ENCODE measurements at places on chromosomes 5 and 9. TPM values are rescaled to one million over a fixed set of nuclear protein-coding genes. Genes with fewer than 3 reads are reported as not detected.
A peak's percentile ranks its signal among the peaks of the same experiment; 100 is the strongest.

DNA sequence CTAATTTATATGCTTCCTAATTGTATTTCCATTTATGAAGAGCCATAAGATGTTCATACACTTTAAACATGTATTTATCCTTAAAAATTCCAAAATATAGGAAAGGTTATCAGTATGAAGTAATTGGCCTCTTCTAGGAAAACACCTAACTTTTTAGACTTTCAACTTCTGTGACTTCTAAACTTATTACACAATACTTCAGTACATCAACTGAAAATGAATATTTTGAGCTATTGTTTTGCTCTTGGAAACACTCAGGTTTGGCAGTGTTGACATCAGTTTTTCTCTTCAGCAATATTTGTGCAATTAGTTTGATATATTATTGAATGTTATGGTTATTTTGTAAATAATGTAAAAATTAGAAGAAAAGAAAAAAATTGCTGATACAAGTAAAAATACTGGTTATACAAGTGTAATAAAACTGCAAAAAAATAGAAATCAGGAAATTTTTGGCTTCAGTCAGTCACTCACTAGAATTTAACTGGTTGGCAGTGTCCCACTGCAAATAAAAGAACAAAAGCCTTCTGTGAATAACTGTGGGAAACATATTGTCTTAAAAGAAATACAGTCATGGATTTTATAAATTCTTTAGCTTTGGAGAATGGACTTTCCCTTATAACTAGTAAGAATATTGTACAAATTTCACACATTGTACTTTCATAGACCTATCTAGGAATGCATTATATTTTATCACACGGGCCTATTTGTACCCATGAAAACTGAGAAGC lies 635.9 kb downstream of the TLE1 start:
- H3K27me3 ChIP-seq: no peaks in the 10 kb centered on the region
- DNase-seq: no peak
- no peaks in the 10 kb centered on the region for H3K36me3 ChIP-seq
- no peak overlapping the region for H3K27ac ChIP-seq

Gene ZFR
- 83.4 TPM for total RNA-seq

Gene CAVIN4
- 0.26 TPM for total RNA-seq

DNA sequence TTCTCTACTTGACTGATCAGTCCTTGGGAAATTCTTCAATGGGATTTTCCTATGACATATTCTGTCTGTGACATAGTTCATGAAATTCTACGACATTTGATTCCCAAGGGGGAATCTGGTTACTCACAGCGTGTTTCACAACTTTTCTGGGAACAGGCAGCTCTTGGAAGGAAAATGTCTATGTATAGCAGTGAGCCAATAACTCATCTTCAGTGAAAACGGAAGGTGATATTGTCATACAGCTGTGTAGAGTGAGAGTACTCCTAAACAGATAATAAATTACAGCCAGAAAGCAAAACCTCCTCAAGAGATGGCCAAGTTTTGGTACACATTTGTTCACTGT lies 91.4 kb downstream of the C9orf152 start:
- no peak overlapping the region for H3K27ac ChIP-seq
- H3K4me1 ChIP-seq: no peaks in the 10 kb centered on the region
- H3K27me3 ChIP-seq: no peaks in the 10 kb centered on the region
- DNase-seq: no peak
- H3K36me3 ChIP-seq: no peaks in the 10 kb centered on the region
- H3K4me3 ChIP-seq: no peak overlapping the region

DNA sequence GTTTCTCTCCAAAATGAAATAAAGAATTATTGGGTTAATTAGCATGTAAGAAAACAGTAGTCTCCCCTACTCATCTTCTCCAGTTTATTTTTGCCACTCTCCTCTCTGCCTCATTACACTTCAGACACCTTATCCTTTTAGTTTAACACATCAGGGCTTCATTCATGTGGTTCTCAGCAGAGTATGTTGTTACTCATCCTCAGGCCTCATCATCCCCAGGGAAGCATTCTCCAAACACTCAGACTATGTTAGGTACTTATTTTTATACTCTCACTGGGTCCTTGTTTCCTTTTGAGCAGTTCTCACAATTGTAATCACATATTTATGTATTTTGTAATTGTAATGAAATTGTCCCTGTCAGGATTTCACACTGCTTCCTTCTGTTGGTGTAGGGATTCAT lies 470.5 kb downstream of the PDE4D start:
- no peak overlapping the region for H3K4me3 ChIP-seq
- H3K36me3 ChIP-seq: no peaks in the 10 kb centered on the region
- no peak overlapping the region for H3K27ac ChIP-seq

Gene MLANA
- total RNA-seq: not detected

Gene GADD45G
- total RNA-seq: 2.6 TPM

DNA sequence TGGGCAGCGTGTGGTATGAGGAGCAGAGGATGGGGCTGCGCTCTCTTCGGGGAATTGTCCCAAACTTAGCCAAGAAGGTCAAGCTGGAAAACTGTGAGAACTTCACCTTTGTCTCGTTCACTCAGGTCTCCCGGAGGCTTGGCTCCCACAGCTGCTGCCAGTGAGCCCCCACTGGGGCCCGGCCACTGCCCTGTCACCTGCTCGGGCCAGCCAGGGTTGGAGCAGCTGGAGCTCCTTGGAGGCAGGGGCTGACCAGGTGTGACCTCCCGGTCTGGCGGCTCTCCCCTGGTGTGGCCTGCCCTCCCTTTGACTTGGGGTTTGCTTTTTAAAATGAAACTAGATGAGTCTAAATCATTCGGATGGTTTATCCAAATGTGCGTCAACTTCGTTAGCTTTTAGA lies 58.0 kb downstream of the INIP start:
- H3K4me3 ChIP-seq: no peak overlapping the region
- no peak overlapping the region for H3K27ac ChIP-seq
- no peaks in the 10 kb centered on the region for H3K4me1 ChIP-seq

DNA sequence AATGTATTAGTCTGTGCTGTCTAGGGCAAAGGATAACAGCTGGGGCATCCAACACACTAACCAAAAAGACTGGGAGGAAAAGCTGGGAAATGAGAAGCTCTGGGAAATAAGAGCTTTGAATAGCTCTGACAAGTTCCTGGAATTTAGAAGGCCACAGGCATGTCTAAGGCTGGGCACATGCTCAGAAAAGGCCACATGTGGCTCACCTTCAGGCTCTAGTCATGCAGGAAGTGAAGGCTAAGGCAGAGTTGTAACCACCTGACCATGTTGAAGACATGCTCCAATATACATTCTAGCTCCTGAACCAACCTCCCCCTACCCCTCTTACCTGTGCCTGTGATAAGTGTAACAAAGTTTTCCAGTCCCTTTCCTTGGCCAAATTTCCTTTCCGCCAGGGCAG lies 31.7 kb downstream of the CLTA start:
- H3K27me3 ChIP-seq: no peaks in the 10 kb centered on the region
- peaks cover 29% of the 10 kb centered on the region for H3K36me3 ChIP-seq
- DNase-seq: no peak
- H3K27ac ChIP-seq: no peak overlapping the region
- H3K4me1 ChIP-seq: peaks cover 4% of the 10 kb centered on the region

Gene PLAC8L1
- 0.53 TPM for total RNA-seq

GRCh38 chr9:128684325-128685199 lies 4.5 kb upstream of the SET start:
- H3K27ac ChIP-seq: peak overlapping the region; percentile 8
- no peaks in the 10 kb centered on the region for H3K36me3 ChIP-seq
- H3K4me3 ChIP-seq: peak overlapping the region; percentile 81
- DNase-seq: peak; percentile 82

Gene PCDHGA10
- total RNA-seq: 0.20 TPM

Gene TAS2R1
- total RNA-seq: not detected

DNA sequence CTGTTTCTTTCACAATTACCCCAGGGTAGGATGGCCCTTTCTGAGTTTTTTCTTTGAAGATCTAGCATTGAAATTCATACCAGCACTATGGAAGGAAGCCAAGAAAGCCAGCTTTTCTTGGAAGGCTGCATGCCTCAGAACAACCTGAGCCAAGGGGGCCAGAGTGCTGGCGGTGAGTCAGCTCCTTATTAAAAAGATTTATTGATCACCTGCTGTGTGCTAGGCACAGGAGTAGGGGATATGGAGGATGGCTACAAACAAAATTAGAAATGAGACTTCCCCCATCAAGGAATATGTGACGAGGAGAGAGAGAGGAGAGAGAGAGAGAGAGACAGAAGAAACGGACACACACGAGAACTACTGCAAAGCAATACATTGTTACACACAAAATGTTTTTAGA lies 184.6 kb upstream of the PUM3 start:
- no peaks in the 10 kb centered on the region for H3K27me3 ChIP-seq
- no peak overlapping the region for H3K4me3 ChIP-seq
- H3K4me1 ChIP-seq: no peaks in the 10 kb centered on the region
- no peak overlapping the region for H3K27ac ChIP-seq
- DNase-seq: no peak

- no peak overlapping the region for H3K27ac ChIP-seq
- H3K27me3 ChIP-seq: no peaks in the 10 kb centered on the region
- DNase-seq: no peak
- no peaks in the 10 kb centered on the region for H3K4me1 ChIP-seq
- H3K36me3 ChIP-seq: no peaks in the 10 kb centered on the region
- H3K4me3 ChIP-seq: no peak overlapping the region
Observed at GRCh38 chr9:106675780-106676179, 187.2 kb upstream of the ZNF462 start.

DNA sequence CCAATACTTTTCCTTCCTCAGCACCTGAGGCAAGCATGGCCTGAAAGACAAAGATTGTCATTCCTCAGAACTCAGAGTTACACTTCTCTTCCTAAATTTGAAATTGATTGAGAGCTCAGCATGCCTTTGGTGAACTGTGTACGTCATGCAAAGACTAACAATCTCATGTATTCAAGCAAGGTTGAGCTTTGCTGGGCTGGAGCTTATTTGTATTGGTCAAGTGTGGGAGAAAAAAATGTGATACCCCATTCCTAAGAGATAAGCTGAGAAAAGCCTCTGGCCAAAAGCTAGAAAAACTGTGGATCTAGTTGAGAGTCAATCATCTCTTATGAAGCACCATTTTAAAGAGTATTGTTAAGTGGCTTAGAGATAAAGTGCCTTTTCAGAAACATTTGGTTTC lies 392.2 kb downstream of the RASEF start:
- H3K27me3 ChIP-seq: no peaks in the 10 kb centered on the region
- DNase-seq: no peak
- H3K4me3 ChIP-seq: no peak overlapping the region
- H3K27ac ChIP-seq: no peak overlapping the region

- no peaks in the 10 kb centered on the region for H3K27me3 ChIP-seq
- no peaks in the 10 kb centered on the region for H3K4me1 ChIP-seq
- peak within 1 kb of the TSS; percentile 45 for H3K4me3 ChIP-seq
- H3K27ac ChIP-seq: peak within 1 kb of the TSS; percentile 16
Observed at GRCh38 chr5:69414885-69415583, at the start of gene MARVELD2. MARVELD2 (plus strand) TSS chr5:69415116; CDS start chr5:69419386, 4,270 bp downstream.

Gene AK8
- total RNA-seq: not detected

Gene ZNF483
- total RNA-seq: 2.7 TPM

- no peak overlapping the region for H3K27ac ChIP-seq
- no peaks in the 10 kb centered on the region for H3K27me3 ChIP-seq
- H3K4me3 ChIP-seq: no peak overlapping the region
- H3K36me3 ChIP-seq: no peaks in the 10 kb centered on the region
- DNase-seq: no peak
- H3K4me1 ChIP-seq: peaks cover 54% of the 10 kb centered on the region
Observed at GRCh38 chr5:148387325-148387724, 3.6 kb downstream of the FBXO38 start.

DNA sequence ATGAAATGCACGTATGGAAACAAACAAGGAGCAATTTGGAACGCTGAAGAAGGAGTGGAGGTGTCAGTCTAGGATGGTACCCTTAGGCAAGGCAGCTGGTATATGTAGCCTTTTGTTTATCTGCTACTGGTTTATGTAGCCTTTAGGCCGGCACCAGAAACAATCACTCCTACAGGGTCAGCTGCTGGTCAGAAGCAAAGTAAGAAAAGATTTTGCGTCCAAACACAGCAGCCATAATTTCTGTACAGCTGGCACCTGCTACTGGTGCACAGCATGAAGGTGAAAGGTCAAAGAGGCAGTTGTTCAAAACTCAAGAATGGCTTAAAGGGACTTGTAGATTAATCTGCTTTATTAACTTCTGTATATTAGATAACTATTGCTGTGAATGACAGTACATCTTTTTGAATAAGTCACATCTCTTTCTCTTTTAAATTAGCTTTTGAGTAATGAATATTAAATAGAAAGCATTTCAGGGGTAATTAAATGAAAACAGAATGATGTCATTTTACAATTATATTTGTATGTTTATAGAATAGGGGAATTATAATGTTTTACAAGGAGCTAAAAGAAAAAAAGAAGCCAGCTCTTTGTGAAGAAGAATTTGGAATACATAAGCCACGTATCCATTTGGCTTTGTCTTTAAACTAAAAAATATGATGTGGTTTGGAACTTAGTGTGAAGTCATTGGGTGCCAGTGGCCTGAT lies 33.1 kb upstream of the TLX3 start:
- H3K4me3 ChIP-seq: no peak overlapping the region
- no peak overlapping the region for H3K27ac ChIP-seq
- no peaks in the 10 kb centered on the region for H3K4me1 ChIP-seq
- no peaks in the 10 kb centered on the region for H3K36me3 ChIP-seq
- no peak for DNase-seq
- no peaks in the 10 kb centered on the region for H3K27me3 ChIP-seq

Data from CD8-positive, alpha-beta memory T cell (primary cell).